Nucleus accumbens (tissue), 56 donors: ENCODE measurements at places on chromosomes 6 and 20.

DNA sequence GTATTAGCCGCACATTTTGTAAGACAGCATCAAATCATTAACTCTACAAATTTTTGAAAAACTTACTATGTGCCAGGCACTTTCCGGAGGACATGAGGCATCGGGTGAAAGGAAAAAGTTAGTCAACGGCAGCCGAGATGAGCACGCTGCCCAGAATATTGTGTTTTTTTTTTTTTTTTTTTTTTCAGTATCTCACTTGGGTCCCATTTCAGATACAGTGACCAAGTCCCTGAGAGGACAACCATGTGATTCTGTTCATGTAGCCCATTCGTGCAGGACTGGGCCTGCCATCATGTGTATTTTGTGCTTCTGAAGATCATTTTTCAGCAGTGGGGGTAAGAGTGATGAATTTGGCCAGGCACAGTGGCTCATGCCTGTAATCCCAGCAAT, 1.3 kb downstream of the SLA2 start:
- no peak for DNase-seq

- no peak for DNase-seq
These were observed 703.5 kb downstream of the TFAP2A start for GRCh38 chr6:9711365-9711764.

DNA sequence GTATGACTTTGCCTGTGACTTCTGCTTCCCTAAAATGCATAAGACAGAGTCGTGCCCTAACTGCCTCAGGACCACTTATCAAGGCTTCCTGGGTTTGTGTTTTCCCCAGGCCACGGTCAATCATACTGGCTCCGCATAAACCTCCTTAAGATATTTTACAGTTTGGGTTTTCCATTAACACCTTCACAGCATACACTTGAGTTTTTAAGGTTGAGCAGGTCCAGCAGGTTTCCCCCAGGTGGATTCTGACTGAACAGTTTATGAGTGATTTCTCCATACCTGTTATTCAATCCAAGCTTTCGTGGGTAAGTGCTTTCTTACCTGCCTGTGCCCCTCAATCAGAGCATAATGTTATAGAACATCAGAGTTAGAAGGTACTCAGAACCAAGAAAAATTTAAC, 39.3 kb downstream of the NINL start:
- DNase-seq, result no peak

DNA sequence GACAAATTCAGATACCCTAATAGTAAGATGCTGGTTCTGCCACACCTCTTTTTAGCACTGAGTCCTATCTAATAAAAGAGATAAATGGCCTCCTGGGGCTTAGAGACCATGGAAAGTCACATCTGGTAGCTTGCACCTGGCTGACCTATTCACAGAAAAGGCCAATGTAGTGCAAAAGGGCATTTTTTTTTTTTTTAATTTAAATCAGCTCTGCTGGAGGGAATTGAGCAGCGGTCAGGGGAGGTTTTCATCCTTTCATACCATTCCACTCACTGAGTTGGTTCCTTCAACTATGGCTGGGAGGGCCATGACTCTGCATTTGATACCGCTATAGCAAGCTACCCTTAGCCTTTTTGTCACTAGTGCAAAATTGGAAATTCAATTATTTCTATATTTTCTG, 20.1 kb upstream of the HS3ST5 start:
- no peak for DNase-seq

DNA sequence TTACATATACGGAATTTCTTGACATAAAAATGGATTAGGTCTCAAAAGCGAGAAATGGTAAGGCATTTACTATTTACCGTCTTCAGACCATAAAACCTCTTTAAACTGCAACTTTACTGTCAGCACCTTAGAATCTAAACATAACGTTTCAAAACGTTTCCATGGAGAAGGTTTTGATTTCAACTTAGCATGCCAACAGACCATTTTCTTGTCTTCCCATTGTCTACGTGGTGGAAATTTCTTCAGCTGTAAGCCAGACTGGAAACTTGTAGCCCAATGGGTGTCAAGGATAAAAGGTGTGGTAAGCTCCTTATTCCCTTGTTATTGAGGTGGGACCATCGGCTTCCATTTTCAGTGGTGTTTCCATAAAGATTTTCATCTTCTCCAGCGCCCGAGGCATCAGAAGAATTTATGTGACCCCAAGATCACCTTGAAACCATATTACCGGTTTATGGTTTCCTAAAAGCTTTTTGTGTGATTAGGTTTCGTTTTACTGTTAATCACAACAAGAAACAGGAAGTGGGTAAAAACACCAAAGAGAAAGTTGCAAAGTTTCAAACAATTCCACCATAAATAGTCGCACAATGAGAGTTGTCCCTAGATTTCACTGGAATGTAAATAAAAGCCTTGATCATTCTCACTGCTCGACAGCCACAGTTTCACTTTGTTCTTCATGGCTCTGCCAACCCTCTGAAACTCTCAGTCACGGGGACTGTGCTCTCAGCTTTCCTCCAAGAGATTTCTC, 63.0 kb upstream of the CD2AP start:
- no peak for DNase-seq
